ENCODE measurements at places on chromosomes 5 and 9.

DNA sequence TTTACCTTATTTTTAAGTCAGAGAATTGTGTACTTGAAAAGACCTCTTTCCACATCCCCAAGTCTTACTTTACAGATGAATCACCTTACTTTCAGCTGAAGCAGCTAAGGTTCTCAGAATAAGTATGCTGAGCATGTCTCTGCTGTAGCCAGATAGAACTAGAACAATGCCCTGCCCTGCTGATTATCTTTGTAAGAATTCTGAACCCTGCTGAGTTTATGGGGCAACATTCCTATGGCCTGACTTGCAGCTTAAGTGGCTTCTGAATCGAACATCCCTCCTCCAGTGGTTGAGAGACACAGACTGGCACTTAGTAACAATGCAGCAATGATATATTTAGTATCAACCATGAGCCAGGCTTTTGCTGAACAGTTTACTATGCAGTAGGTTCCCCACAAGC lies 592.0 kb upstream of the WWC1 start:
- no peak for DNase-seq

DNA sequence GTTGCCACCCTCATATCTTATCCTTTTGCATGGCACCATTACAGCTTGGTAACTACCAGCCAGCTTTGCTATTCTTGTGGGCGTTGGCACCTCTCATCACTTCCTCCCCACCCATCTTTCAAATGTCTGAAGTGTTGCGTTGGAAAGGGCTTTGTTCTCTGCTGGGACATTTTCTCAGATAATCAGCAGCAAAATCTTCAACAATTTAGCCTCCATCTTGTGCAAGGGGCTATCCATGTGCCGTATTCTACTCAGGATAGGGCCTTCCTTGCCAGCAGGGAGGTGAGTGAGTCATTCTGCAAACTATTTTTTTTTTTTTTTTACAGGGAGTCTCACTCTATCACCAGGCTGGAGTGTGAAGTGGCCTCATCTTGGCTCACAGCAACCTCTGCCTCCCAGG lies 62.1 kb upstream of the NUDT12 start:
- DNase-seq, result no peak

- DNase-seq, result no peak
Observed at GRCh38 chr9:95125652-95126051, 191.9 kb downstream of the FANCC start.

DNA sequence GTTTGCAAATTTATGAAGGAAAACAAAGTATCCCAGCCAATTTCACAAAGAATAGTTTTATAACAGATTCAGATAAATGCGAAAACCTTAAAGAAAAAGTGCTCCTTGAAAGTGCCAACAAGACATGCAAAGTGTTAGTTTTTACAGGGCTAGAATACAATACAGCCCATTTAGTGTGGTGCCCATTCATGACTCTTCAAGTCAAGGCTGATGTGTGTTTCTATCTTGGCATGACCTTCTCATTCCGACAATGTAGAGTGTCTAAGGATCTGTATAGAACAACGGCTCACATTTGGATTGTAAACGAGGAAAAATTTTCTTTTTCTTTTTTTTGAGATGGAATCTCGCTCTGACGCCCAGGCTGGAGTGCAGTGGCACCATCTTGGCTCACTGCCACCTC lies 205.2 kb upstream of the SEMA6A start:
- DNase-seq, result no peak

DNA sequence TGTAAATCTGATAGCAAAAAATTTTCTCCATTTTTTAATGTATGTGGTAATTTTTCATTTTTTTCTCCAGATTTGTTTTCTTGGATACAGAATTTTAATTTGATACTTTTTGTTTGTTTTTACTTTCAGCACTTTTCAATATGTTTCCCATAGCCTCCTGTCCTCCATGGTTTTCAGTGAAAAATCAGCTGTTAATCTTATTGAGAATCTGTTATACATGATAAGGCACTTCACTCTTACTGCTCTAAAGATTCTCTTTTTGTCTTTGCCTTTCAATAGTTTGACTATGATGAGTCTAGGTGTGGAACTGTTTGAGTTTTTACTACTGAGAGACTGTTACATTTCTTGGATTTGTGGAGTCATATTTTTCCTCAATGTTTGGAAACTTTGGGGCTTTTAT lies 455.7 kb upstream of the NUDT12 start:
- DNase-seq, result no peak

GRCh38 chr5:96146675-96147074 lies 185.0 kb upstream of the ELL2 start:
- DNase-seq, result no peak

DNA sequence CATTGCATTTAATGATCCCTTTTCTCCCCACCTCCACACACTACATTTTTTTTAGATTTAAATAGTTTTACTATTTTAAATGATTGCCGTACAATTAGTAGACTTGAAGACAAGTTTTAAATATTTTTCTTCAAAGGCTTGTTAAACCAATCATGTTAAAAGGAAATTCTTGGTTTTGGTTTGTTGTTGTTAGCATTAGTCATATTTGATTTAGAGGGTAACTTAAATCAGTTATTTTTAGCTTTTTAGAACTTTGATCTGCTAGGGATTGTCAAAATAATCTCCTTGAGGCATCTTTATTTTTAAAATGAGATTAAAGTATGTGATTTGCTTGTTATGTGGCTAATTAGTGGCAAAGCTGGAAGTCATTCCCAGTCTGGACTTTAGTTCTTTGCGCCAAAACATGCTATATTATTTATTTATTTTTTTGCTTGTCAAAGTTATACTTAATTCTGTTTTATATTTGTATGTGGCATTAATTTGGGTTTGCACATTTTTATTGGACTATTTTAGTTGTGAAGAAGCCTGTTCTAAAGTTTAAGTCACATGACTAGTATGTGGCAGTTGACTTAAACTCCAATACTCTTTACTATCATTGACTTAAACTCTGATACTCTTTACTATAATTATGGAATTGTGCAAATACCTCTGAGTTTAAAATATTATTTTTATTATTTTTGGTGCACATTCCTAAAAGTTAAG lies 14.7 kb downstream of the ITGA1 start:
- DNase-seq, result no peak

GRCh38 chr5:180982008-180982741 lies 6.5 kb upstream of the BTNL3 start:
- DNase-seq, result no peak

- DNase-seq, result no peak
Observed at GRCh38 chr9:116558035-116558434, 129.1 kb upstream of the TRIM32 start.

DNA sequence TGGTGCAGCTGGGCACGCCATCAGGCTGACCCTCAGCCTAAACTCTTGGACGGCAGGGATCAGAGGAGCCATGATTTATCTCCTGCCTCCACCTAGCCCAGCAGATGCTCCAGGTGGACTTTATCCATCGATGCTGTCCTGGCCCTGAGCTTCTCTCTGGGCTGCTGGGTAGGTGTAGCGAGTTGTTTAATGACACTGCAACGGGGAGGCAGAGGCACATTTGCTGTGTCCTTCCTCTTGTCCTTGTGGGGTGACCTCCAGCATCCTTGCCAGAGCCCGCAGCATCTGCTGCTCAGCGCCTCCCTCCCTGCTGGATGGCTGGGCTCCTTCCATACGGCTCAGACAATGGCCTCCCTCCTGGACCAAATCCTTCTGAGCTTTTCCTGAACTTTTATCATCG lies 103.1 kb upstream of the IRX4 start:
- DNase-seq, result no peak

DNA sequence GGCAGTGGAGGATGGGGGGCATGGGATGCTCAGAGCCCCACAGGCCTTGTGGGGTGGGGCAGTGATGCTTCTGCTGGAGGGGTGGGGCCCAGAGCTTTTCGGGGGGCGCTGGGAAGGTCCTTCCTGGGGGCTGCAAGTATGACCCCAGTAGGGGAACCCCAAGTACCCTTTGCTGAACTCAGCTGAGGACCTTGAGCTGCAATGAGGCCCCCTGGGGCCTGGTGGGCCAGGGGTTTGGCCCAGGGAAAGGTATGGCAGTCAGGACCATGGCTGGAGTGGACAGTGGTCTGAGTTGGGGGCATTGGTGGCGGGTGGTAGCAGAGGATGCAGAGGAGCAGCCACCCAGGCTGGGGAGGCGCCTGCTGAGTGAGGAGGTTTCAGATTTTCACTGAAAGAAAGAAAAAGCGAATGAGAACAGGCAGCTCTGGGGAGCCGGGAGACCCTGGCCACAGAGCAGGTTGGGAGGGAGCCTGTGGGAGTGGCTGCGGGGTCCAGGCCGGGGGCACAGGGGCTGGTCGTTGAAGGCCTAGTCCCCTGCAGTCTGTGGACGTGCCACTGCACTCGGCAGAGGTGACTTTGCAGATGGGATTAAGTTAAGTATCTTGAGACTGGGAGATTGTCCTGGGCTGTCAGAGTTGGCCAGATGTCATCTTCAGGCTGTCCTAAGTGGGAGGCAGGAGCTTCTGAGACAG lies 19.2 kb downstream of the WNK2 start:
- DNase-seq, result no peak

GRCh38 chr5:146725025-146725424 lies 153.5 kb downstream of the PPP2R2B start:
- no peak for DNase-seq

- no peak for DNase-seq
Observed at GRCh38 chr9:116641292-116642059, 45.6 kb upstream of the TRIM32 start.

GRCh38 chr5:149152317-149152746 lies 11.0 kb downstream of the ABLIM3 start:
- no peak for DNase-seq

DNA sequence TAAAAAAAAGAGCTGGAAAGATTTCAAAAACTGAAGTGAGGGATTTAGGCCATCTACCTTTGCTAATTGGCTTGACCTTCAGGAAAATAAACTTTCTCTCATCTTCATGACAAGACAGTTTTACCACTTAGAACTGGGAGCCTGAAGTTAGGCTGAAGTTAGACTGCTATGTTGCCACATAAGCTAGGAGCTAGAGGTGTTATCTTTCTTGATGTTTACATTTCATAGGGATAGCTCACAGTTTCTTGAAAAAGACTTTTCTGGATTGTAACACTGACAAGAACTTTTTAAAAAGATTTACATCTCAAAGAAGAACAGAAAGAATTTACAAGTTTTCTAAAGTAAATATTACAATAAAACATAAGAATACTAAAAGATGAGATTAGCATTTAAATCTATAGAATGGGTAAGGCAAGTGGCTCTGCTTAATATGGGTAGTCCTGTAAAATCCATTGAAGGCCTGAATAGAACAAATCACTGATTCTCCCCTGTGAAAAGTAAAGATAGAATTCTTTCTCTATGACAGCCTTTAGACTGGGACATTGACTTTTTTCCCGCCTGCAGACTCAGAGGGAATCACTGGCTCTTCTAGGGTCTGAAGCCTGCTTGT lies 1665.4 kb upstream of the CDH9 start:
- no peak for DNase-seq

DNA sequence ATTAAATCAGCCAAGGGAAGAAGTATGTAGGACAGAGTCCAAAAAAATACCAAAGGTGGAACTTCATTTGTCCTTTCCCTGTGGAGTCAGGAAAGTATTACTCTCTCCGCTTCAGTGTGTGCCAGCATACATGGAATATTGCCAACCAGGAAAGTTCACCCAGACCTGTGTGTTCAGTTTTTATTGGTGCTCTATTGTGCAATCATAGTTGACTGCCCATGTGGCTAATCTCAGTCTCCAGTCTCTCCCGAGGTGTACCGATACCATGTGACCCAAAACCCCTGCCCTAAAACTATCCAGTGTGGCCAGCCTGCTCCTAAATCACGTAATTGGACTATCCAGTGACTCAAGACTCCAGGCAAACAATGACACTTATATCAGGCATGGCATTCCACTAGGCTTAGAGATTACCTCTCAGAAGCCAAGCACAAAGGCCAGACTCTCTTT lies 38.8 kb downstream of the NFX1 start:
- no peak for DNase-seq

- DNase-seq, result no peak
Observed at GRCh38 chr5:110957934-110958333, 113.6 kb upstream of the TSLP start.

DNA sequence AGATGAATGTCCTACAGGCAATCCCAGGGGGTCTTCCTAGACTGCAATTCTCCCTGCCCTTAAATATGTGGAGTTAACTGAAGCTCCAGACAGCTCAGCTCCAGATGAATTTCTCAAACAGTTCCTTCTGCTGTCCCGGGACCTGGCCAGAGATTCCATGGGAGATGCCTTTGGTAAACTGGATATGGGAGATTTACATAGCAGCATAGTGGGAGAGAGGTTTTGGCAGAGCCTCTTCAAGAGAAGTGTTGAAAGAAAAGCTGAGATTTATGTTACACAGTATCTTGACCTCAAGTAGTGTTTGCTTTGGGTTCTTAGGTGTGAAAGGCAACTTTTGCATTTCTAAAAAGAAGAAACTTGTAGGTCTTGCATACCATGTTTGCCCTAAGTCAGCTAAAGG lies 364.9 kb downstream of the ARRDC3 start:
- no peak for DNase-seq

DNA sequence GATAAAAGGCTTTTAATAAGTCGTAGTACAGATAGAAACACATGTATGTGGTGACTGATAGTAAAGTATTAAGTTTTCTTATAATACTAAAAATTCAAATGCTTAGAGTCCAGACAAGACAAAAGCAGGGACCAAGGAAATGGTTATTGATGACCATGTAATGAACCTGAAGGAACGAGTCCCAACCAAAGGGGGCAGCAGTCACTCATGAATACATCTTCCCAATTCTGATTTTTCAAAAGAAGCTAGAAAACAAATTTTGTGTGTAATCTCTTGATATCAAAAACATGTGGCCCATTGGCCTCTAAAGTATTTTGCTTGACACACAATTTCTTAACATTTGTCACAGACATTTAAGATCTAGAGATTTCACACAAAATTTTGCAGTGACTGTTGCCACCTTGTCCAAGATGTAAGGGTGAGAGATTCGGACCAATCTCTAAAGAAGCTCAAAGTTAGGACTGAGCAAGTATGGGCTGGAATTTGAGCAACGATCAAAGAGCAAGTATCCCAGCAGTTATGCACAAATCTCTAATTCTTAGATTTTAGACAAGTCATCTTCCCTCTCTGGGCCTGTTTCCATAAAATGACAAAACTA lies 66.8 kb downstream of the ARL15 start:
- peak; percentile 39 for DNase-seq

GRCh38 chr5:583645-584044 lies 28.5 kb upstream of the CEP72 start:
- no peak for DNase-seq

DNA sequence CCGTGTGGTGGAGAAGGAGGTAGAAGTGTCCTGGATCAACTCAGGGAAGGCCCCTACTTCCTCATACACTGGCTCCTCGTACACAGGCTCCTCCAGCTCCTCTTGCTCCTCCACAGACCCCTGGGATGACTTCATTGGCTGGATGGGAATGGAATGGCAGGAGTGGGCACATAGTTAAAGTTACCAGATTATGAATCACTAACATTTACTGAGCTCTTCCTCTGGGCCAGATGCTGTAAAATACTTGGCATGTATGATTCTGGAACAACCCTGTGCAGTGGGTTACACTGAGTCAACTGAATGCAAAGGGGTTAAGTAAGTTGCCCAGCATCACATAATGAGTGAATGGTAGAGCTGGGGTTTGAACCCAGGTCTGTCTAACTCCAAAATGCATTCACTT lies 3.1 kb upstream of the FCHSD1 start:
- no peak for DNase-seq

GRCh38 chr5:9428272-9428671 lies 117.6 kb downstream of the SEMA5A start:
- DNase-seq, result no peak

DNA sequence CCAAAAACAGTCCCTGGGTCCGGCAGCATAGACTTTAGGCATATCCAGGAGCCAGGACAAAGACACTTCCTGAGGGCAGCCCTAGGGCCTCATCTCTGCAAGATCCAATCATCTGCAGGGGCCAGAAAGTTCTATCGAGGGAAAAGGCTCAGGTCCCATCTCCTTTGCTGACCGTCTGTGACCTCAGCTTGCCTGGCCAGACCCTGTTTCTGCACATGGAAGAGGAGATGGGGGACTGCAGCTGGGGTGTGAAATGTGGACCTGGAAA lies 51.0 kb upstream of the FCN1 start:
- no peak for DNase-seq
